ENCODE measurements at places on chromosomes 4 and X.
A peak's percentile ranks its signal among the peaks of the same experiment; 100 is the strongest.

- DNase-seq, result no peak
These were observed 91.1 kb upstream of the ANKRD50 start for GRCh38 chr4:124803641-124804040.

- DNase-seq, result no peak
These were observed 4.9 kb downstream of the ACSL4 start for GRCh38 chrX:109728173-109728535.

DNA sequence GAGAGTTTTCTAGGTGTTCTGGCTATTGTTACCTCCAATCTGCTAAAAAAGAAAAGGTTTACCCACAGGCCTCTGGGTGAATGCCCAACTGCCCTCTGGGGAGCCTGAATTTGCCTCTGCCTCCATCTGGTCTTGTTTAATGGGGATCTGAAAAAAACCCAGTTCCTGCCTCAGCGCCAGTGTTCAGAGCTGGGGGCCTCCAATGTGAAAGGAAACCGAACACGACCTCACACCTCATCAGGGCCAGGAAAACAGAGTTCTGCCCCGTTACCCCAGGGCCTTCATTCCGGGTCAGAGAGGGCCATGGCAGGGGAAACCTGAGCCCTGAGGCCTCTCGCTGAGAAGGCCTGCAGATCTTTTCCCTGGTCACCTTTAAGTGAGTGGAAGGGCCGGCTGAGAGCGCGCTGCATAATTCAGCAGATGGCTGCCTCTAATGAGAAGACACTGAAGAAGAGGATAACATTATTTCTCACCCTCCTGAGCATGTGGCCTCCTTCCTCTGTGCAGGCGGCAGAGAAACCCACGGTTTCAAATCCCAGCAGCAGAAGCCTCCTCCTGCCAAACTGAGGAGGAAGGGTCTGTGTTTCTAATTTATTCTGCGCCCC, 6.8 kb downstream of the SEPTIN6 start:
- DNase-seq, result no peak

GRCh38 chrX:9153300-9153699, 119.4 kb upstream of the FAM9B start:
- no peak for DNase-seq

- no peak for DNase-seq
These were observed 472.4 kb upstream of the NWD2 start for GRCh38 chr4:36772154-36772516.

- DNase-seq, result no peak
These were observed 32.4 kb upstream of the LGI2 start for GRCh38 chr4:25063116-25063515.

DNA sequence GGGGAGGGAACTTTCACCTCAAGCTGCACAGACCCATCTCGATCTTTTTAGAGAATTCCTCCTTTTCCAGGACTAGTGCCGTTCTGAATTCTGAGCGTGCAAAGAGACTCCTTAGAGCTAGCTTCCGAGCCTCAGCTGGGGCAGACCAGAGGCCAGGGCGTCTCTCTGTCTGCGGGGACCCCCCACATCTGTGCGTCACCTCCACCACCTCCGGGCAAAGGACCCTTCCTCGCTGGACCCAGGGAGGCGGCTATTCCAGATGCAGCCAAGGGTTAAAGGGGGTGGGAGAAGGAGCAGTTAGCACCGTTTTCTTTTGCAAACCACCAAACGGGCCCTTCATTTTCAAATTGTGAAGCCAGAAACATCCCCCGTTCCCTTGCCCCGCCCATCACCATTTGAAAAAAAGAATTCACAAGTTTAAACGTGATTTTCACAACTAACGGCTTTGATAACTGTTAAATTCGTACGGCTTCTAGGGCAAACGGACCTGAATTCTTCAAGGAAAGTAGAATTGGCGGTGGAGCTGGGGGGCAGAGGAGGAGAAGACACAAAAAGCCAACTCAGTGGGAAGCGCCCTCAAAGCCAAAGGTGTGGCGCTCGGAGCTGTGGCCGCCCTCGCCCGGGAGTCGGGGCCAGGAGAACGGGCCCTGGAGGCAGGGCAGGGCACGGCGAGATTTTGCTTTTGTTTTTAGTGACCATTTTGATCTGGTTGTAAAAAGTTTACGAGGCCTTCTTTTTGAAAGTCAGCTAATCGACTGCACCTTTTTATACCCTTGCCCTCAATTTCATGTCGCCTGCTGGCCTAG, 3.3 kb upstream of the PDGFRA start:
- DNase-seq, result no peak

DNA sequence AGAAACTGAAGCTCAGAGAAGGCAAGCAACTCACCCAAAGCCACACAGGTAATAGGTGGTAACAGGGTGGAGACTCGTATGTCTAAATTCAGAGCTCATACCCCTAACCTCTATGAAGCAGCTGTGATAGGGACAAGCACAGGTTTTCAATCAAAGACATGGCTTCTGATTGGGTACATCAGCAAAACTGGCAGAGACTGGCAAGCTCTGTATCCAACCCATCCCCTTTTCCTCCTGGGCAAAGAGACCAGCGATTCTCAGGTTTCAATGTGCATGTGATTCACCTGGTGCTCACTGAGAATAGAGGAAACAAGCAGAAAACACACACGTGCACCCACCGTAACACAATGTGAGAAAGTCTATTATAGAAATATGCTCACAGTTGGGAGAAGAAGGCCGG, 153.0 kb downstream of the SMIM20 start:
- no peak for DNase-seq

DNA sequence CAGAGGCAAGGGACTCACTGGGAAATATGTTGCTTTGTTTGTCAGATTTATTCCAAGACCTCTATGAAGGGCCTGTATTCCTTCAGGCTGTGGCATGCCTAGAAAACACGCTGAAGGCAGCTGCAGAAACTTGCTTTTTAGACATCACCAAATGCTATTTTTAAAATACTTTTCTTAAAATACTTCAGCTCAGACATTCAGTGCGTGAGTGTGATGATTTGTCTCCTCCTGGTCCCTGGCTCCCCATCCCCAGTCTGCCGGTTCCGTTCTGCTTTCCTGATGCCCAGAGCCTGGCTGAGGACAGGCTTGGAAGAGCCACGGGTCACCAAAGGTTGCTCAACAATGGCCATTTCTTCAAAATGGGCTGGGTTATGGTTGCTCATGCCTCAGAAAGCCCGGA, 55.0 kb downstream of the PSAPL1 start:
- no peak for DNase-seq

DNA sequence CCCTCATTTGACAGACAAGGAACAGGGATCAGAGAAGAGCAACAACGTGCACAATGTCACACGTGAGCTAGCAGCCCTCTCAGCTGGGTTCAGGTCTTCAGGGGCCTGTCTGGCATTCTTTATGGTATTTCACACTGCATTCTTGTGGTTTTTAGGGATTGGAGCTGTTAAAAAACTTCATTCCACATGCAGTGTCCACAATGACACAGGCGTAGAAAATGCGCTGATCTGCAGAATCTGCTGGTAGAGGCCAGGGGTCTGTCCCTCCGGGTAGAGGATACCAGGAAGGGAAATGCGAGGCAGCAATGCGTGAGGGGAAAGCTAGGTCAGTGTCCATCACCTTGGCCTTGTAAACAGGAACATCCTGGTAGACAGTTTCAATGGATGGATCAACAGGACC, 36.6 kb downstream of the MAP7D3 start:
- no peak for DNase-seq

DNA sequence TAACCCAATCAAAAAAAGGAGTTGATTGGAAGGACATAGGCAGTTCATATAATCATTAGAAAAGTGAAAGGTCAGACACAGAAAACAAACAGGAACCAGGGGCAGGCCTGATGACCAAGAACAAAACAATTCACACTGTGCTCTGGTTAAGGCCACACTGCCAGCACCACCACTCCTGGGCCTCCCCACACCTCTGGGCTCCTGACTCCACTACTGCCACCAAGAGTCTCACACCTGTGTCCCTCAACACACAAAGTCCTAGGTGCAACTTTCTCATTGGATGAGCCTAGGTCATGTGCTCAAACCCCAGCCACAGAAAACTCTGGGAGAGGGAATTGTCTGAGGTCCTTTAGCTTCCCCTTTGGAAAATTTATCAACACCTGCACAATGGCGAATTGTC, 11.1 kb upstream of the FAM9C start:
- DNase-seq, result no peak

DNA sequence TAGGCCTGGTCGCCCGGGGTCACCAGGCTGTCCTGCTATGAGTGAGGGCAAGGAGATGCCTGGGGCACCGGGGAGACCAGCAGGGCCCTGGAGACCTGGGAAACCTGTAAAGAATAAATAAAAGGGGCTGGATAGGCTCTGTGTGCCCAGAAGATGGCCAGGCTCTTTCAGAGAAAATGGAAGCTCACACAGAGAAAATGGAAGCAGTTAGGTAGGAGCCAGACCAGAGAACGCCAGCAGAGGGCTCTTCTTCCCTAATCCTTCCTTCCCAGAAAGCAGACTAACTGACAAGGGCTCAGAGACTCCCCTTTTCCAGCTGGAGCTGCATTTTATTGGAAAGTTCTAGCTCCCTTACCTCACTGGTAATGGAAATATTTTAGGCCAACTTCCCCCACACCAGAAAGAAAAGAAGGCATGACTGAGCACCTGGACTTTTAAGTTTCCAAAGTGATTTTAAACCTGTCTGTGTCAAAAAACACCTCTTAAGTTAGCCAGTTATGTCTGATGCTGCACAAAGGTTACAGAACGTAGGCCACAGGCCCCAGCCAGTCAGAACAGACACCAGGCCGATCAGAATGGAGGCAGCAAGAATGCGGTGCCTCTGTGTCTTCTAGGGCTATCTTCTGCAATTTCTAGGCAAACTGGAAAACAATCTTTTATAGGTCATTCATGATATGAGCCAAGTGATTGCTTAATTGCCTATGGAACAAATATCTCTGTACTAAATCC, 74.0 kb downstream of the ATG4A start:
- DNase-seq, result no peak

GRCh38 chrX:40102393-40103381, 4.9 kb upstream of the BCOR start:
- DNase-seq, result no peak

- no peak for DNase-seq
These were observed 201.6 kb downstream of the QDPR start for GRCh38 chr4:17310269-17310652.

DNA sequence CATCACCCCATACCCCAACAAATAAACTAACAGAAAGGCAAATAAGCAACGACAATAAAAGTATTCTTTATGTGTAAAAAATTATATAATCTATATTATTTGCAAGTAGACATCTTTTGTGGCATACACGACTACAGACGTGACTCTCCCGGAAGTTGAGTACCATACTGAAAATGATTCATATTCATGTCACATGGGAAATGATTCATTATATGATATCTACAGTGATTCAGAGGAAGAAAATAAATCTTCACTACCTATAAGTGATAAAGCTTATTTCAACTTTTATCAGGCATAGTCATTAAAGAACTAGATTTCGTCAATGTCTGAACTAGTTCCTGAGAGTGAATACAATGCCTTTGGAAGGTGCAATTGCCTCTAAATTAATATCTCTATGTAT, 4.6 kb upstream of the ANTXR2 start:
- no peak for DNase-seq

GRCh38 chrX:135295238-135295943, 13.9 kb upstream of the ETDC start:
- DNase-seq, result peak; percentile 28

DNA sequence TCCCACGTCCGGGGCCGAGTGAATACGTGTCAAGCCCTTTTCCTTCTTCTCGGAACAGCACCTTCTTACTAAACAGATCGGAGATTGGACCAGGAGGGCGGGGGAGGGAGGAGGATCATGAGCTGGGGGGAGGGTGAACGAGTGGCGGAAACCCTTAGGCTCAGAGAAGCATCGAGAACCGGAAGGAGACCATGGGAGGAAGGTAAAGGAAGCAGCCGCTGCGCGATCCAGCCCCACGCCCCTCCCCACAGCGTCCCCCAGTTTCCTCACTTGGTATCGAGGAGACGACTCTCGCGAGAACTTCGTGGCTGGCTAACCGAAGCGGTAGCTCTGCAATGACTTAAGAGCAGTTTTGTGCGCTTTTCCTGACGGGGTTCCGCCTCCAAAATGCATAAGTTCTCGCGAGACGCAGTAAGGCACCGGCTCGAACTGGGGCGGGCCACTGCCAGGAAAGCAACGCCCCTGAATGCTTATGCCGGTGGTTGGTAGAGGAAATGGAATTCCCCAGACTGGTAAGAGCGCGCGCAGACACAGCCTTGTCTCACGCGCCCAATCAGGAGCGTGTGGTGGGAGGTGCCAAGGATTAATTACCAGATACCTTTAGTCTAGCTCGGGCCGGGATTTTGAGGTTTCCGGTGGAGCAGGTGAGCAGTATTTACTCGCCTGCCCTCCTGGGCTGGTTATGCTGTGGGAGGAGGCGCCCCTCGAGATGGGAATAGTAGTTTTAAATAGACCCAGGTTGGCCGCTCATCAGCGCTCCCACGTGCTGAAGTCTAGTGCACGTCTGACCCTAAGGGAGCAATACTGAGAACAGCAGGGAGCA, 534 bp upstream of the UBE2D3 start:
- DNase-seq, result peak; percentile 97

GRCh38 chrX:40009462-40009851, 88.3 kb downstream of the BCOR start:
- no peak for DNase-seq

DNA sequence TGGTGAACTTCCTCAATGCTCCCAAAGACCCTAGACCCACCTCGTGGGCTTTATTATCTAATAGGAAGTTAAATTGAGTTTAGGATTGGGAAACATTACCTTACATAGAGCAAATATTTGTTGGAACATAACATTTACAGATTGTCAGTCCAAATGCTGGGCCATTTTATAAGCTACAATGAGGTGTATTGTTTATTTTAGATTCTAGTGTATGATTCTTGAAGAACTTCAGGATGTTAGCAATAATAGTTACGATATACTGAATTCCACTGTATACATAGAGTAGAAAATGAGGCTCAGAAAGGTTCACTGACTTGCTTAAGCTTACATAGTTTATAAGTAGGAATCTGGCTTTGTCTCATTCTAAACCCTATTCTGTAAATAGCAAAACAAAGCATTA, 37.4 kb downstream of the PAQR3 start:
- DNase-seq, result no peak

GRCh38 chr4:10554121-10554520, 96.9 kb upstream of the ZNF518B start:
- DNase-seq, result no peak

GRCh38 chr4:59380841-59381366, 1819.2 kb upstream of the ADGRL3 start:
- DNase-seq, result no peak

DNA sequence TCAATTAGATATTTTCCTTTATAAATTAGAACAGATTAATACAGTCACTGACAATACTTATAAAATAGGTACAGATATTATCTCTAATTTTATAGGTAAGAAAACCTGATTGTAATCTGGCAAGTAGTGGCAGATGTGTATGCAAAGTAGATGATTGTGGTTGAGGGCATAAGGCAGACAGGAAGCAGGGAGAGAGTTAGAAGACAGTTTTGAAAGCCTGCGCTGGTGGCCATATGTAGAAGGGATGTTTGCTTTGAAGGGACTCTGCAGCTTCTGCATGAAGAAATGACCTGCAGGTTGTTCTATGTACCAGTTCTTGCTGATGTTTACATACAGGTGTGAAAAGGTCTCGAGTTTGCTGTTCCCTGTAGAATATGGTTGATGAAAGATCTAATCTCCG, 416.3 kb upstream of the SLIT2 start:
- no peak for DNase-seq
